ENCODE measurements at places on chromosomes 11 and 22.

GRCh38 chr22:36432592-36433317, 45.0 kb upstream of the MYH9 start:
- no peak for DNase-seq

GRCh38 chr22:44928711-44929358, 81.0 kb downstream of the PHF21B start:
- DNase-seq = no peak

- DNase-seq = no peak
Measured at GRCh38 chr11:85525686-85526085, 101.5 kb downstream of the DLG2 start.

DNA sequence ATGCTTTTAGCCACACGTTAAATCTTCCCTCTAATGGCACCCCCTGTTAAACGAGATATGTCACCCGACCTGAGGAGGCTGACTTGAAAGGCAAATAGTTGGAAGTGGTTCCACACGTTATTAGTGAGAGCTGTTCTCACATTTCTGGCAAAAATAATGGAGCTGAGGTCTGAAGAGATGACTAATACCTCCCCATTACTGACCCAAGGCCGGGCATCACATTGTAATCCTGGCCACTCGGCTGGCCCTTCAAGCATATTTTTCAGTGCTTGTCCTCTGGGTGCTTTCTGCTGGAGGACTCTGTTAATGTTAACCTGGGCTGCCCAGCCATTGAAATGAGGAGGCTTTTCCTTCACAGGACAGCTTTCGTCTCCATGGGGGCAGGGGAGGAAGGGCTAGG, 260.0 kb upstream of the CADM1 start:
- no peak for DNase-seq

DNA sequence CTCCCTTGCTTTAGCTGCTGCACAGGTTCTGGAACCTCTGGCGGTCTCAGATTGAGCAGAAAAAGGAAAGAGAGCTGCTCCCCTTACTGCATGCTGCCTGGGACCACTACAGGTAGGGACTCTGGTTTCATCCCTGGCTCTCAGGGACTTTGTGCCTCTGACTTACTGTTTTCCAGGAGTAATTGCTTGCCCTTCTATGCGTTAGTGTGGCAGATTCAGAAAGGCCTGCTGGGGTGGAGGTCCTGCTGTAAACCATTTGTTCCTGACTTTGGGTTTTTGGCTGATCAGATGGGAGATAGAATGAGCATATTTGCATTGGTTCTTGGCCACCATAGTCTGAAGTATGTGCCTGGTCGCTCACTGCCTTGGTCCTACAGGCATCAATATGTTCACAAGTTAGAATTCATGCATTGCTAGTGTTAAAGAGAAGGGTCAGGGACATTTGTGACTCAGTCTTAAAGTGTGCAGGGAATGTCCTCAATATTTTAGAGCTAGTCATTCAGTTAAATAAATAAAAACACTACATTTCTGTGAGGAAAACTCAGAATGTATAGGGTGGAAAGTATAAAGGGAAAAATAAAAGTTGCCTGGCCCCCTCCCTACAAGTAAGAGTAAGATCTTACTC, 78.0 kb downstream of the PISD start:
- DNase-seq = no peak

DNA sequence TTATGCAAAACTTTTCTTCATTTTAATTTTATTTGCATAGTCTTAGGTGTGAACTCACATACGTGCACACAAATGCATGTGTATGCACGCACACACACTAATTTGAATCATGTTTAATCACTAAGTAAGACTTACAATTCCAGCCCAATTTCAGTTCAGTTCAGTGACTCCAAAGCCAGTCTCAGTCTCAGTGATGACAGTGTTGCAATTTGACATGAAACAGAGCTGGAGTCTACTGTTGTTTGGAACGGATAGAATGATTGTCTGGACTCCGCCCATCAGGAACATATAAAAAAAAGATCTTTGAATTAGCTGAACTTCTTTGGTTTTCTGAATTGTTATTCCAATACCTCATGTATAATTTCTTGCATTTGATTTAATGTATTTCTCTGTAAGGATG, 14.9 kb upstream of the OR51S1 start:
- DNase-seq = no peak

DNA sequence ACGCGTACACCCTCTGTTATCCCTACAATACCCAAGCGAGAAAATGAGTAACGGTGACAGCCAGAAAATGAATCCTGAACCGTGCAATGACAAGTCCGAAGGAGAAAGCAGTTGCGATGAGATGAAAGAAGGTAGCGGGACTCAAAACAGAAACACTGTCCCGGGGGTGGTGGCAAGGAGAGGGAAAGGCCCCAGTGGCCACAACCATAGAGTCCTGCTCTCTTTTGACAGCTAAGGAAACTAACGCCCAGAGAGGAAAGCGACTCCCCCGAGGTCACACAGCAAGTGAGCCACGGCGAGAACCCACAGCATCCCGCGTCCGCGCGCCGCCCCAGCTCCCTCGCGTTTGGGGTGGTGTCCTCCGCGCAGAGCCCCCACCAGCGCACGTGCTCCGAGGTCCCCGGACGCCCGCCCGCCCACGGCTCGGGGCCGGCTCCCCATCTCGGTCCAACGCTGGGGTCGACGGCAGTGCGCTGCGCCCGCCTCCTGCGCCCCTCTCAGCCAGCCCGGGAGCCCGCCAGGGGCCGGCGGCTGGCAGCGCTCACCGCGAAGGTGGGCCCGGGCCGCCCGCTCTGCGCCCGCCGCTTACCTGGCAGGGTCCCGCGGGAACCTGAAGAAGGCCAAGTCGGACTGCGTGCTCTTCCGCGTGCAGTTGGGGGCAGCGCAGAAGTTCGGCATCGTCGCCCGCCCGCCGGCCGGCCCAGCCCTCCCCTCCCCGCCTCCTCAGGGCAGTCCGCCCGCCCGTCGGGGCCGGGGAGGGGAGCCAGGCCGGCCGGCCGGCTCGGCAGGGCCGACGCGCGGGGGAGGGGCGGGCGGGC, 564 bp downstream of the THAP12 start:
- DNase-seq = no peak

- DNase-seq = no peak
Measured at GRCh38 chr11:83287631-83288030, 1.5 kb upstream of the CCDC90B start.

- no peak for DNase-seq
Measured at GRCh38 chr22:44366372-44367300, 53.9 kb upstream of the SHISAL1 start.

DNA sequence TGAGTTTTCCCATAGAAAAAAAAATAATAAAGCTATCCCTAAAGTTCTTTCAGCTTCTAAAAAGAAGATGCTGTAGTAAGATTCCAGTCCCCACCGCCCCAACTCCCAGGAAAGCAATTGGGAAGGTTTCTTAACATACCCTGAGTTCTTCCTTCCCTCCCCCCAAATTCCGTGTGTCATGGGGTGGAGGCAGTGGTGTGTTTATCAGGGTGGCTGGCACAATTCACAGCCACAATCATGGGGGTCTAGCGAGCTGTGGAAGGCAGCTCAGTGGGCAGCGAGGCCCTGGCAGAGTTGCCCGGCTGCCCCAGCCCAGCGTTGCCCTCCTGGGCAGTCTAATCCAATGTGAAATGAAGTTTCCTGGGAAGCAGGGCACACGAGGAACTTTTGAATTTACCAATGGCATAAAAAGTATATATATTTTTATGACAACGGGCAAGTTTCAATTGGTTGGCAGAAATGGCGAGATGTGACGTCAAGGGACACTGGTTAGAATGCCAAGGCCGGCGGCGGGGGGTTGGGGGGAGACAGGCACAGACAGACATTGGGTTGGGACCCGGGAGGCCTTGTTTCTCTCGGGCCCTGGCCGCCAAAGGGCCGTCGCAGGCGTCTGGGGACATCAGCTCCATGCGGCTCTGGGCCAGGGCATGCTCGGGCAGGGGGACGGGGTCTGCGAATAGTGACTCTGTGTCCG, 80.7 kb upstream of the PPARA start:
- peak; percentile 84 for DNase-seq

DNA sequence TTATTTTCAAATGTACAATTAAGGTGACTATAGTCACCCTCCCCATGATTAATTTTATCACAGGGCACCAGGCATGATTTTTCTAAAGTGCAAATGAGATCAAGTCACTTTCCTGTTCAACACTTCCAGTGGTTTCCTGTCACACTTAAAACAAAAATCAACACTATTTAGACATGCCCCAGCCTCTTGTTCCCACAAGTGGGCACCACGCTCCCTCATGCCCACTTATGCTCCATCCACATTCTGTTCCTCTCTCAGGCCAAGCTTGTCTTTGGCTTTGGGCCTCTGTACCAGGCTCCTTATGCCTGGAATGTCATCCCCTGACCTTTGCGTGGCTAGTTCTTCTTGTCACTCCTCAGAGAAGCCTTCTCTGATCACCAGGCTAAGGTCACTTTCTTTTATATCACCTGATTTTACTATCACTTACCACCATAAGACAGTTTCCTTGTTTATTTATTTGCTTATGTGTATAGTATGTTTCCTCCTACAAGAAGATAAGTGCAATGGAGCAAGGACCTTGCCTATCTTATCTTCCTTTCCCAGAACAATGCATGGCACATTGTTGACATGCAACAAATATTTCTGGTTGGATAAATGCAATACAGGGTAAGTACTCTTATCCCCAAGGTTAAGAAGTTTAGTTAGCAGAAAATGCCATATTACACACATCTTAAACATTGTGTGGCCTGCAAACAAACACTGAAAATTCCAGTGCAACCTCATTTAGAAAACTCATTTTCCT, 50.9 kb upstream of the PANX1 start:
- no peak for DNase-seq

DNA sequence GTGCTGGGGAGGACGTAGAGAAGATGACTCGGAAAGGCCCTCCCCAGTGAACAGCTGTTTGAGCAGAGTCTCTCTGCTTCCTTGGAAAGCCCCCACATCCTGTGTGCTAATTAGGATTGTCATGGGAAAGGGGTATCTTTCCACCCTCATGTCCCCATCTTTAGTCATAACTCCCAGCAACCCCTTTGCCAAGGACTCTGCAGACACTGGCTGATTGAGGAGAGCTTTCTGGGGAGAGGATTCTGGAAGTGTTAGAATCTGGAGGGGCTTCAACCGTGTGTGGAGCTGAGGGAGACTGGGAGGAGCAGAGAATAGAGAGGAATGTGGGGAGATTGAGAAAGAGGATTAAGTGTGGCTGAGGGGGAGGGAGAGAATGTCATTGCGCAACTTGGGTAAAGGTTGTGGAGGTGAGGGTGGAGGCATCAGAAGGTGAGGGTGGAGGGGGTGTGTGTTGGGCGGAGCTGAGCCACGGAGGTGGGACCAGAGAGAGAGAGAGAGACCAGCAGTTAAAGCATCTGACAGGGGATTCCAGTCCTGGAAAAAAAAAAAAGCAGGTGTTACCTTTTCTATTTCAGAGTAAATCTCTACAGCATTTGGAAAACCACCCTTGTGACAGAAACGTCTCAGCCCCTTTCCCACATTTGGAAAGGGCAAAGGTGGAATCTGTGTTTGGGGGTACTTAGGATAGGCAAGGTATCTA, 2.2 kb downstream of the DTX4 start:
- no peak for DNase-seq

GRCh38 chr22:50502628-50503474, 4.7 kb downstream of the LMF2 start:
- no peak for DNase-seq

GRCh38 chr11:7471071-7471470, 14.2 kb upstream of the OLFML1 start:
- DNase-seq = no peak

GRCh38 chr11:76801225-76801624, 18.1 kb downstream of the TSKU start:
- no peak for DNase-seq

GRCh38 chr22:38162881-38163843, 18.5 kb downstream of the PLA2G6 start:
- DNase-seq = no peak

DNA sequence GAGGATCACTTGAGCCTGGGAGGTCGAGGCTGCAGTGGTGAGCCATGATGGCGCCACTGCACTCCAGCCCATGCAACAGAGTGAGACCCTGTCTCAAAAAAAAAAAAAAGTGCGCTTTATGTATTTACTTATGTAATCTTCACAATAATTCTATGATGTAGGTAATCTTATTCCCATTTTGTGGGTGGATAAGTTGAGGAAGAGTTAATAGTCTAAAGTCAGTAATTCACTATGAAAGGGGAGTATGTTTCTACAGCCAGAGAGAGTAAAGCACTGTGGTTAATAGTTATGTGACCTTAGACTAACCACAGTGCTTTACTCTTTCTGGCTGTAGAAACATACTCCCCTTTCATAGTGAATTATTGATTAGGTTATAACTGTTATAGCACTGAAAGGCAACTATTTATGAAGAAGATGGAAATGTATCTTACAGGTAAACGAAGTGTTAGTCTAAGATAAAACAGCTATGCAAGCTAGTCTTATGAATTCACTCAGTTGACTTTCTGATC, 11.9 kb downstream of the CTR9 start:
- DNase-seq = no peak

- no peak for DNase-seq
Measured at GRCh38 chr22:37661160-37661924, 2.8 kb downstream of the PDXP start.
